CD8-positive, alpha-beta memory T cell (primary cell): ENCODE measurements at places on chromosomes 3 and 15. TPM values are rescaled to one million over a fixed set of nuclear protein-coding genes. Genes with fewer than 3 reads are reported as not detected.

Gene TBC1D2B
- total RNA-seq, result 41.1 TPM

Gene EPHA6
- total RNA-seq, result not detected

Gene PPM1L
- 3.8 TPM for total RNA-seq

Gene POU1F1
- not detected for total RNA-seq

Gene SLC9C1
- total RNA-seq, result not detected

- H3K27me3 ChIP-seq, result no peaks in the 10 kb centered on the region
- H3K27ac ChIP-seq, result no peak overlapping the region
- no peaks in the 10 kb centered on the region for H3K36me3 ChIP-seq
- no peak for DNase-seq
- H3K4me1 ChIP-seq, result no peaks in the 10 kb centered on the region
These were observed 81.3 kb downstream of the APBA2 start for GRCh38 chr15:28967066-28967465.

GRCh38 chr3:99901200-99901926 lies 83.7 kb downstream of the CMSS1 start:
- H3K4me1 ChIP-seq, result no peaks in the 10 kb centered on the region
- no peaks in the 10 kb centered on the region for H3K27me3 ChIP-seq
- no peak overlapping the region for H3K4me3 ChIP-seq

DNA sequence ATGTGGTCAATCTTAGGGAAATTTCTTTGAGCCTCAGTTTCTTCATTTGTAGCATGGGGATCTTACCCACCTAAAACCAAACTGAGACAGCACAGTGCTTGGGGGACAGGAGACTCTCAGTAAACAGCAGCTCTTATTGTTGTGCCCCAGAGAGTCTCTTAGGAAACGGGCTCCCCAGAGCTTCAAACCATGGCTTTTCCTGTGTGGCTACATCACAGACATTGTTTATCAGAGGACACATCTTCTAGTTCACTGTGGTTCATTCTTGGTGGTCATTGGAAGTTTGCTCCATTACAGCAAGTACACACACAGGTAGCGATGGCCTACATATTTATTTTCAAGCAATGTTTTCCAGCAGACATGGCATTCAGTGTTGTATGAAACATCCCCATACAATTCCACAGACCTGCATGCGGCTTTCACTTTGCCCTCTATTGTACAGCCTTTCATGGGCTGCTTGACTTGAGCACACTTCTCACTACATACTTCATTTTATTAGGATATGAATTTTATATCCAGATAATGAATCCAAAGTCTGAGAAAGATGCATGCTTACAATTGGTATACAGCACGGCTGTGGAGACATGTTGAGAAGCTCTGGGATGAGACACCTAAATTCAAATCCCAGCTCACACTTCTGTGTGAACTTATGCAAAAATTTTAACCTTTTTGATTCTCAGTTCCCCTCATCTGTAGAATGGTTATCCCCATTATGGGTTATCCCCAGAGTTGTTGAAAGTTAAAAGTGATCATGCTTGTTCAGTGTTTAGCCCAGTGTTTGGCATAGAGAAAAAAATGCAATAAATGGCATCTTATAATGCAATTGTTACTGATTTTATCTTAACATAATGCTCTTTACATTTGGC lies 84.8 kb upstream of the ICE2 start:
- H3K4me1 ChIP-seq, result peaks cover 61% of the 10 kb centered on the region
- H3K27me3 ChIP-seq, result no peaks in the 10 kb centered on the region
- peak overlapping the region; percentile 8 for H3K4me3 ChIP-seq
- peak; percentile 45 for DNase-seq
- peak overlapping the region; percentile 40 for H3K27ac ChIP-seq

DNA sequence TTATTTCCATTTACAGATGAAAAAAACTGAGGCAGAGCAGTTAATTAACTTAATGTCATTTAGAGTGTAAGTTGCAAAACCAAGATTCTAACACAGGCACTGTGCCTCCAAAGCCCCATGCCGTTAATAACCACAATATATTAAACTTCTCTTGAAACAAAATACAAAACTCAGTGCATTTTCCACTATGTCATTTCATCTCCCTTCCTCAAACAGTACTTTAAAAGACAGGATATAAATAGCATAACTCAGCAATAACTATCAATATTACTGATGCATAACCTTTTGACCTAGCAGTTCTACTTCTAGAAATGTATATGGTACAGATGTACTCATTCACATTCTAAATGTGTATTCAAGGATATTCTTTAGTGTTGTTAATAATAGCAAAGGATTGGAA lies 5.1 kb upstream of the TASOR start:
- no peak for DNase-seq
- no peak overlapping the region for H3K27ac ChIP-seq
- no peaks in the 10 kb centered on the region for H3K36me3 ChIP-seq

DNA sequence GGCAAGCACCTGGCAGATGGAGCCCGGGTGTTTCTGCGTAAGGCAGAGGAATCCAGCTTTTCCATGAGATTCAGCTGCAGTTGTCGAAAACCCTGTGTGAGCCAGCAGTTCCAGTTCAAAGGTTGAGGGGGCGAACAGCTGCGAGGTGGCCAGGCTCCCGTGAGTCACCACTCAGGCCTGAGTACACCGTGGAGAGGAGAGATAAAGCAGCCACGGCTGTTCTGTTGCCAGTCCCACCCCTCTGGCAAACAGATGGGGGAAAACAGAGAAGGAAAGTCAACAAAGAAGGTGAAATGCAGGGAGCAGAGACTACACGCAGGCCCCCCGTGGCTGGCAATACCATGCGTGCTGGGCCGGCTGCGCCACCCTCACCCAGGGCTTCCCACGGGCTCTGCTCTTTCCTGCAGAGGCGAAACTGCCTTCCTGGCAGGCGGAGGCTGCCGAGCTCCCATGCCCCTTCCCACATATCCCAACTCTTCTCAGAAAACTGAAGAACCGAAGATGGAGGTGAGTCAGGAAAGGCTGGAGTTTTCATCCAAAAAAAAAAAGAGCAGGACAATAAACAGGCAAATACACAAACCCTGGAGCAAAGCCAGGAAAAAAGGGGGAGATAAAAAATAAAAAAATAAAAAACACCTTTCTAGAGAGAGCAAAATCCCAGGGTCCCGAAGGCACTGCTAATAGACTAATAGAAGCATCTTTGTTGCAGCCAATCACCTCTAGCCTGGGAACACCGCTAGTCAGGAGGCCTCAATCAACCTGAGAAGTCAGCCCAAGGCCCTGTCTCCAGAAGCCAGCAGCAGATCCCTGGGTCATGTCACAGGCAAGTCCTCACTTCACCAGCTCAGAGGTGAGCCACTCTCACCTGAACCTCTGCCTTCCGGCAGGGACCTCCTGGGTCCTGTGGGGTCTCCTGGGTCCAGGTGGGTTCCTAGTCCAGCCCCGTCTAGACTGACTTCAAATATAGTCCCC lies 37.7 kb downstream of the FAM174B start:
- H3K27me3 ChIP-seq, result no peaks in the 10 kb centered on the region
- no peaks in the 10 kb centered on the region for H3K36me3 ChIP-seq
- DNase-seq, result no peak
- no peak overlapping the region for H3K27ac ChIP-seq
- no peak overlapping the region for H3K4me3 ChIP-seq

DNA sequence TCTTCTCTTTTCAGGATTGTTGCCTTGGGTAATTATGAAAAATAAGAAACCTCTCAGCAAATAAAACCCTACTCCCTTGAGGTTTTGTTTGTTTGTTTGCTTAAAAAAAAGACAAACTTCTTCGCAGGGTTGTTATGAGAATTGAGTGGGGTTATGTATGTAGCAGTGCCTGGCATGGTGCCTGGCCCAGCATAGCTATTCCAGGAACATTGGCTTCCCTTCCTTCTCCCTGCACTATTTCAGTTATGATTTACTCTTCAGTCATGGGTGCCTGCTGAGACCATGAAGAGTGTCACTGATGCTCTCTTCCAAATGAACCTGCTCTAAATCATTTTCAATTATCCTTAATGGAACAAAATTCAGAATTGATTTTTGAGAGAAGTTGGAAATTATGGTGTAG lies 283.5 kb upstream of the ROPN1 start:
- no peak overlapping the region for H3K27ac ChIP-seq
- no peak overlapping the region for H3K4me3 ChIP-seq
- no peak for DNase-seq
- H3K27me3 ChIP-seq, result no peaks in the 10 kb centered on the region

GRCh38 chr3:75396316-75396802 lies 267.8 kb upstream of the FRG2C start:
- H3K4me1 ChIP-seq, result no peaks in the 10 kb centered on the region
- no peaks in the 10 kb centered on the region for H3K36me3 ChIP-seq
- no peak for DNase-seq
- no peak overlapping the region for H3K27ac ChIP-seq
- H3K27me3 ChIP-seq, result no peaks in the 10 kb centered on the region
- no peak overlapping the region for H3K4me3 ChIP-seq

DNA sequence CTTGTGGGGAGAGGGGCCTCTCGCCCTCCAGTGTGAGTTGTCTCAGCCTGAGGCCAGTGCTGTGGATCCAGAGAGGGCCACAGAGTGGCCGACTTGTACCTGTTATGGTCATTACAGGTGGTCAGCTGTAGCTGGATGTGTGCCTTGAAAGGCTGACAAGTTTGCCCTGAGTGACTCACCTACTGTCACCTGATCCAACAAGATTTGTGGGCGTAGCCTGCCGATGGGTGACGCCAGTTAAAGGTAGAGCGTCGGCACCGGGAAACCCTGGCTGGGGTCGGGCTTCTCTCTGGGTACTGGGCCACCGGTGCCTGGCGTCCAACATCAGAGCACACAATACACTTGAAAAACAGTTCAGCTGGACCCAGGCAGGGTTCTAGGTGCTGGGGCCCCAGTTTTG lies 2.8 kb upstream of the ISG20 start:
- DNase-seq, result peak; percentile 82
- peak overlapping the region; percentile 91 for H3K27ac ChIP-seq
- H3K36me3 ChIP-seq, result peaks cover 3% of the 10 kb centered on the region
- peak overlapping the region; percentile 68 for H3K4me3 ChIP-seq
- no peaks in the 10 kb centered on the region for H3K27me3 ChIP-seq

DNA sequence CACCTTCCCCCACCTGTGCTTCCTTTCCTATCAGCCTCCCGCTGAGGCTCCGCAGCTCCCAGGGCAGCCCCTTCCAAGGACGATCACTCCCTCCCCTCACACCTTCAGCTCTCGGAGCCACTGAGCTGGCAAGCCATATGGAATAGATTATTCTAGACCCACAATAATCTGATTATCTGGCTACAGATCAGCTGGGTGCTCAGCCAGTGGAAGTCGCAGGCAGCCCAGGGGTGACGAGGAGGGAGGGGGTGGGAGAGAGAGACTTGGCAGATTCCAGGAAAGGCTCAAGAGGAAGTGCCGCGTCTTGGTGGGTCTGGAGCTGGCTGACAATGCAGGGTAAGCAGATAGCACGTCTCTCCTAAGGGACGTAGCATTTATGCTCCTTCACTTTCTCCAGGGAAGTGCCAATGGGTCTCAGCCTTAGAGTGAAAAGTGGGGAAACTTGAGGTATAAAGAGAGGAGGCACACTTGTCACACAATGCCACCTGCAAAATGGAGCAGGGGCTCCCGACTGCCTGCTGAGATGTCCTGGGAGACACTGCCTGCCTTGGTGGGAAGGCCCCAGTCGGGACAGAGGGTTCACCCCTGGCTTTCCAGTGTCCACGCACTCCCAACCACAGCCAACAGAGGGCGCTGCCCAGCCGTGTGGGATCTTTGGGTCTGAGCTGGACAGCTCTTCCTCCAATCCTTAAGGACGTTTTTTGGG lies 9.4 kb upstream of the MESP1 start:
- H3K27ac ChIP-seq, result peak overlapping the region; percentile 38
- H3K36me3 ChIP-seq, result no peaks in the 10 kb centered on the region
- peak; percentile 50 for DNase-seq
- no peaks in the 10 kb centered on the region for H3K27me3 ChIP-seq

DNA sequence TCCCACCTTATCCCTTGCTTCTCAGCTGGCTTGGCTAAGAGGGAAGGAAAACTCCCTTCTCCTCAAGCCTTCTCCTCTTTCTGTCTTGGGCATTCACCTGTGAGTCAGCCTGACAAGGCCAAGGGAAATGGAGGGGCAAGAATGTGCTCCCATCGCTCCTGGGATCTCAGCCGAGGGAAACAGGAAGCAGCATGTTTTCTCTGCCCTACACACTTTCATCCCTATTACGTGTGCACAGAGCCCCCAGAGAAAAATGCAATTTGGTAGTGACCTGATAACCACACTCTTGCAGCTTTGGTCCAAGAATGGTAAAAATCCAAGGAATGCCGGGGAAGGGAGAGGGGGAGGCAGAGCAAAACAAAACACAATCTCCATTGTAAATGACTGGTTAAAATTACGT lies 32.9 kb upstream of the MTMR10 start:
- no peaks in the 10 kb centered on the region for H3K27me3 ChIP-seq
- H3K4me1 ChIP-seq, result no peaks in the 10 kb centered on the region
- no peak for DNase-seq
- no peak overlapping the region for H3K27ac ChIP-seq
- H3K4me3 ChIP-seq, result no peak overlapping the region
- no peaks in the 10 kb centered on the region for H3K36me3 ChIP-seq

DNA sequence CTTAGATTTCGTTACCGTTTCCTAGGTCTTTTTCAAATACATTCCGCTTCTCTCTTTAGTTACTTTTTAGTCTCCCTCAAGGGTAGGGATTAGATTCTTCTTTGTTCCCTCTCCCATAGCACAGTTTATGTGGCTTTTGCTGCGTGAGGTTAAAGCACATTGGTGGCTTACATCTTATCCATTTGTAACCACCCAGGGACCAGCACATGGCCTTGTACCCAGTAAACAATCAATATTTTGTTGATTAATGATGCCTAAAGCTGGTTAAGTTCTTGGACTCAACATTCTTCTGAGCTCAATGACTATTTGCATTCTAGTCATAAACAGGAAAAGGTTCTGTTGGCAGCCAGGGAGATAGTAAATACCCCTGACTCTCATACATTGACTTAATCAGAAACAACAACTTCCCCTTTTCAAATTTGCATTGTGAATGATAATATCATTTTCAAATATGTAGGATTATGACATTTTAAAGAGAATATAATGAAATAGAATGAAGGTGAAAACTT lies 60.2 kb downstream of the CACNA1D start:
- H3K27me3 ChIP-seq, result no peaks in the 10 kb centered on the region
- H3K36me3 ChIP-seq, result no peaks in the 10 kb centered on the region
- no peak overlapping the region for H3K27ac ChIP-seq

DNA sequence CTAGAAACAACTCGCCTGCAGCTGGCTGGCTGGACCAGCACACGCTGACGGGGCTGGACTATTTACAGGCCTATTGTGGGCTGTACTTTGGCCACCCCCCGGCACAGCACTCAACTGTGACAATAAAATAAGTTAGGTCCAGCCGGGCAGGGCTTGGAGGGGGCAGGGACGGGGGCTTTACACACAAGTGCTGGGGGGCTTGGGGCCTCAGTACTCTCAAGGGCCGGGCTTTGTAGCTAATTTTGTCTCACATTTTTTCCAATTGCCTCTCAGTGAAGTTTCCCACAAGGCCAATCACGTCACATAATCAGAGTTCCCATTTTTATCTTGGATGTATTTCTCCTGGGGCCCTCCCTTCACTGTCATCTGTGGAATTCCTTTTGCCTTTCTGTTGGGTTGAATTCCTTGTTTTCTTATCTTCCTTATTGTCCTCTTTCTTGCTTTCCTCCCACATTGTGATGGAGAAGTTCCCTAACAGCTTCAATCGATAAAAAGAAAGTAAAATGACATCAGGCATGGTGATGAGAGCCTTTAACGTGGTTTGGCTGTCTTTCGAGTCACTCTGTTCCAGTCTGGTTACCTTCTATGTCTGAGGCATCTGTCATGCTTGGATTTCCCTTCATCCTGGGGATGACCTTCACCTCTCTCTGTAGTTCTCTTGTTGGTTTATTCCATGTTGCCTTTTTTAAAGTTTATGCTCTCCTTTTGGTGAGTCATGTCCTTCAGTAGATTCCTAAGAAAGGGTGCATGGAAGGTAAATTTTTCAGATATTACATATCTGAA lies 44.1 kb upstream of the CMTM7 start:
- H3K27ac ChIP-seq, result no peak overlapping the region
- no peaks in the 10 kb centered on the region for H3K36me3 ChIP-seq
- H3K4me1 ChIP-seq, result no peaks in the 10 kb centered on the region
- no peak for DNase-seq
- no peak overlapping the region for H3K4me3 ChIP-seq
